Glomerular endothelial cell (primary cell): ENCODE measurements at places on chromosomes 11 and 22.

GRCh38 chr22:36052505-36052941 lies 23.9 kb upstream of the RBFOX2 start:
- DNase-seq: no peak

- no peak for DNase-seq
Observed at GRCh38 chr11:126079621-126080124, 17.0 kb upstream of the CDON start.

DNA sequence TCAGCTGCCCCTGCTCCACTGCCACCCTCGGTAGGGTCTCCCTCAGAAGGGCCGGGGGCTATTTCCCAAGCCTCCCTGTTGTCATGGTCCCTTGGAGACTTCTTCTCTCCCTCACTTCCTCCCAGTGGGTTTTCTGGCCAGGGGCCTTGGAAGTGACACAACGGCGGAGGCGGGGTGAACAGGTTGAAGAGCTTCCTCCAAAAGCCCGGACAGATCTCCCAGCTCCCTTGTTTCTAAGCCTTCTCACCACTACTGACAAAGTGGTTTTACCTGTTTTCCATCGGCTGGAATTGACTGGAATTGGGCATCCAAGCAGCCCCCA lies 14.5 kb downstream of the MYH9 start:
- DNase-seq: no peak

GRCh38 chr22:17057959-17058814 lies 26.6 kb upstream of the IL17RA start:
- DNase-seq: no peak

GRCh38 chr11:107770551-107770951 lies 58.7 kb upstream of the SLN start:
- no peak for DNase-seq

GRCh38 chr22:22394591-22394990 lies 114.0 kb downstream of the ZNF280B start:
- DNase-seq: no peak

GRCh38 chr11:2767801-2768200 lies 68.0 kb upstream of the KCNQ1OT1 start:
- no peak for DNase-seq

GRCh38 chr11:16377746-16378145 lies 21.4 kb upstream of the SOX6 start:
- no peak for DNase-seq

GRCh38 chr11:44978274-44978960 lies 27.7 kb upstream of the TP53I11 start:
- DNase-seq: no peak
